Muscle of back (tissue), 13 donors: ENCODE measurements at places on chromosomes 7 and 10. TPM values are rescaled to one million over a fixed set of nuclear protein-coding genes. Genes with fewer than 3 reads are reported as not detected.

DNA sequence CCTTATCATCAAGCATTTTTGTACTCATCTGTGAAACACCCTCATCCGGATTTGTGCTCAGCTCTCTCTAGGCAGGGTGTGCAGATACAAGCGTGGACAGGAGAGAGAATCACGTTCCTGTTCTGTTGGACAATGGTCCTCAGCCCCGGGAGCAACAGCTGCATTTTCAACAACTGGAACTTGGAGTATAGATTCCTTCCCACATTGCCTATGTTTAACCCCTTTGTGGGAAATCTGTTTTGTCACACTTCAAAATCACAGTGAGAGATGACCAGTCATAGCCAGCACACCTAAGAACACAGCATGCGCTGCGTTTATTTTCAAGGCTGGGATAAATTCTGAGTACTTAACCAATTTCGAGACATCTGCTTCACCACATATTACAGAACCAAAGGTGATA lies 32.5 kb downstream of the MAP3K8 start:
- DNase-seq = no peak

DNA sequence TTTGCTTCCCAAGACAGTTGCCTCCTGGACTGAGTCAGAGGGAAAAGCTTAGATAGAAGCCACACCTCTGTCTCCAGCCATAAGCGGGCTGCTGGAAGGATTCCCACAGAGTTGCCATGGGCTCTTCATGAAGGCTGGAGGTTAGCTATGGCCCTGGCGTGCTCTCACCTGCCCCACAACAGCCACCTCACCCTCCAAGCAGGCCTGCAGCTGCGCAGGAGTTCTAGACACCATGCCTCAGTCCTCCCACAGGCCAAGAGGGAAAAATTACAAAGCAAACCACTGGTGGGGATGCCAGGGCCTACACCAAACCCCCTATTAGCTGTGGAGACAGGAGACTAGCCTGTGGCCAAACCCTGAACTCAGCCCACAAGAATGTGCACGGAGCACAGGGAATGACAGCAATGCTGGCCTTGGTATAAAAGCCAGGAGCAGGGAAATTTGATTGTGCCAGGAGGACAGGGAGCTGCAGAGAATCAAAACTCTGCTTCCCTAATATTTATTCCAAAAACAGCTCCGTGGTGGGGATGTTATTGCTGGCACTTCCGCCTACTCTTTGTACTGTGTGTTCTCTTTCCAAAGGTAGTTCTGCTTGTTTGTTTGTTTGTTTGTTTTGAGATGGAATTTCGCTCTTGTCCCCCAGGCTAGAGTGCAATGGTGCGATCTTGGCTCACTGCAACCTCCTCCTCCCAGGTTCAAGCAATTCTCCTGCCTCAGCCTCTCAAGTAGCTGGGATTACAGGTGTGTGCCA lies 60.3 kb upstream of the STK17A start:
- peak; percentile 43 for DNase-seq

The PRSS37 gene
- 0.19 TPM for polyA plus RNA-seq

GRCh38 chr10:133592716-133593115 lies 27.3 kb upstream of the SYCE1 start:
- no peak for DNase-seq

DNA sequence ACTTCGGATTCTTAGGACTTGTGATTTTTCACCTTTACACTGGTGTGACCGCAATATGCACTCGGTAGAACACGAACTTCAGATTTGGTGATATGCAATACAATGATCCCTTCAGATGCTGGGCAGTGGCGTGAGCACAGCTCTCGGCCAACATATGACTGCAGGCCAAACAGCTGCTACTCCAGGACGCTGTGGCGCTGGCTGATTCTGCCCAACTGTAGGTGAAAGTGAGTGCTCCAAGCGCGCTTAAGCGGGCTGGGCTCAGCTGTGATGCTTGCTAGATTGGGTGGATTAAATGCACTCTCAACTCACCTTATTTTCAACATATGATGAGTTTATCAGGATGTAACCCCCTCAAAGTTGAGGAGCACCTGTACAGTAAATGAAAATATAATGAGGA lies 137.6 kb upstream of the RET start:
- DNase-seq = no peak
